ENCODE measurements at places on chromosomes 13 and 19.

- DNase-seq, result no peak
Measured at GRCh38 chr13:76768384-76768783, 117.8 kb downstream of the KCTD12 start.

- peak; percentile 94 for DNase-seq
Measured at GRCh38 chr19:12782424-12783290, 7.3 kb upstream of the HOOK2 start.

DNA sequence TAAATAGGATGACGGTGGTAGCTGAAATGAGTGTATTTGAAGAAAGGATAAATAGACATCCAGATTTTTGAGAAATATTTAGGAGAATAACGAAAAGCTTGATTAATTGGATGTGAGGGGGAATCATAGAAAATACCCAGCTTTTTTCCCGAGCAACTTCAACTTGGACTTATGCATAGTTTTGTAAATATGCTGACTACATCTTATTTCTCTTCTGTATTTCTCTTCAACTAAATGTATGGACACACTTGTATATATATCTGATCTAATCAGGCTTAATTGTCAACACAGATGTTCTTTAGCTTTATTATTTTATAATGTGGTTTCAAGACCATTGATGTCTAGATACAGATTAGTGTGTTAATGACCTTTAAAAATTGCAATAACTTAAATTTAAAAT is 685.0 kb downstream of the SLITRK1 start:
- DNase-seq, result no peak

GRCh38 chr19:28264556-28264955 is 948.4 kb downstream of the UQCRFS1 start:
- DNase-seq, result no peak

GRCh38 chr19:5440299-5440698 is 14.9 kb upstream of the ZNRF4 start:
- no peak for DNase-seq

DNA sequence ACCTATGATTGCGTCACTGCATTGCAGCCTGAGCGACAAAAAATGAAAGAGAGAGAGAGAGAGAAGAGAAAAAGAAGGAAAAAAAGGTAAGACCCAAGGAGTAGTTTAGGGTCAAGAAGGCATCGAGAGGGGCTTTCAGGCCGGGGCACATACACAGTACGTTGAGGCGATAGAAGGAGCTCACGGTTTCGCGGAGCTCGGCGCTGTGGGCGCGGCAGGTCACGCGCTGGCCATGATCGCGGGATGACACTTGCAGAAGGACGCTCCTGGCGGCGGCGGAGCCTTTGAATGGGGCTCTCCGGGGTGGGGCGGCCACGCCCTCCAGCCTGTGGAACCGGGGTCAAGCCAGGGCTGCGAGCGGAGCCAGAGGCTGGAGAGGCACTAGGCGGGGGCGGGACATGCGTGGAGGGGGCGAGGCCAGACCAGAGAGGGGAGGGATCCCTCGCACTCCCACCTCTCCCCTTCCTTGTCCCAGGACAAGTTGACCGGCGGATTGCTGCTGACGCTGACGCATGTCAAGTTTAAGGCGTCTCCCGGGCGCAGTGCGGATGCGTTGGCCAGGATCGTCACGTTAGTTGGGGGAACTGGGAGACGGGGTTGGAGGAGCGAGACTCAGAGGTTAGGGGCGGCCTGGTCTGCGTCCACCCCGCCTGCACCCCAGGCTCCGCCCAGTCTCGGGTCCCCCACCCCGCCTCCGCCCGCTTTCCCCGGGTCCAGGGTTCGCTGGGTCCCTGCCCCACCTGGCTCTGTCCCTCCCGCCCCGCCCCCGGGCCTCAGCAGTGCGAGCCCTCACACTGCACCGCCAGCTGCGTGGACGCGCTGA is 6.9 kb downstream of the NPHS1 start:
- DNase-seq, result no peak

DNA sequence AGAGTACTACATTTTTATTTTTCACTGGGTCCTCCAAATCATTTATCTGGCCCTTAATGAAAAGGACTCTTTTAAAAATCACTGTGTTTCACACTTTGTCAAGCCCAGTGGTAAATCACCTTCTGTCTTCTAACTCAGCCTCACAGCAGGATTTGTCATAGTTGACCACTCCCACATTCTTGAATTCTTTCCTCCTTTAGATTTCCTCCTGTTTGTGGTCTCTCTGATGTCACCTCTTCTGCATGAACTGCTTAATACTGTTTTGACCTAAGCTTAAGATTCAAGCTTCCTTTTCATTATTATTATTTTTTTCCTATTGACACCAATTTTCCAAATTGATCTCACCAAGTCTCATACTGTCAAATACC is 899.8 kb upstream of the MIR17HG start:
- no peak for DNase-seq

DNA sequence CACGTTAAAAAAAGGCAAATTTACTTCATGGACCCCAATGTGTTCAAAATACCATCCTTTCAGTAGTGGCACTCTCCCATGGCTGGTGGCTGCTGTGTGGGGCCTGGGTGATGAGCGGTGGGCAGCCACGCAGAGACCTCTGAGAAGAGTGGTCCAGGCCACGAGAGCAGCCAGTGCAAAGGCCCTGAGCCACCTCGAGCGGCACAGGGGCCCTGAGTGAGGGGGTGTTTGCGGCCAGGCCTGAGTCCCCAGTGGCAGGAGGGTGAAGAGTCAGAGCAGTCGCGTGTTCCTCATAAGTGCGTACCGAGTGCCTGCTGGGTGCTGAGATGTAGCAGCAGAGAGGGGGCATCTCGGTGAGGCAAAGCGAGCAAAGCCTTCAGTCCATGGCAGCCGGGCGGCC is 7.0 kb downstream of the ZNF444 start:
- DNase-seq, result no peak

- DNase-seq, result no peak
Measured at GRCh38 chr13:89375839-89376238, 1704.7 kb downstream of the SLITRK5 start.

- DNase-seq, result peak; percentile 24
Measured at GRCh38 chr13:20127562-20128458, 33.0 kb downstream of the GJA3 start.

GRCh38 chr13:46687810-46688209 is 109.2 kb downstream of the ESD start:
- DNase-seq, result peak; percentile 74

DNA sequence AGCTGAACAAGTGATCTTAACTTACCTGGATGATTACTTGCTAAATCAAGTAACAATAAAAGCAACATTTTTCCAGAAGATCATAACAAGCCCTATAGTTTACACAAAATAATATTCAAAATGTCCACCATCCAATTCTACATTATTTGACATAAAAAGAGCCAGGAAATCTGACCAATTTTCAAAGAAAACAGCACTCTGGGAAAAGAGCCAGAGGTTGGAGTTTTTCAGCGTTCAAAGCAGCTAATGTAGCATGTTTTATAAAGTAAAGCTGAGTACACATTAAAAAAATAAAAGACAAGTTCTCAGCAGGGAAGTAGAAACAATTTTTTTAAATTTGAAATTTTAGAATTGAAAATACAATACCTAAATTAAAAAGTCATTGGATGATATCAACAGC is 62.6 kb downstream of the UFM1 start:
- DNase-seq, result no peak

GRCh38 chr13:95301968-95302393 is 730 bp upstream of the ABCC4 start:
- DNase-seq, result no peak

DNA sequence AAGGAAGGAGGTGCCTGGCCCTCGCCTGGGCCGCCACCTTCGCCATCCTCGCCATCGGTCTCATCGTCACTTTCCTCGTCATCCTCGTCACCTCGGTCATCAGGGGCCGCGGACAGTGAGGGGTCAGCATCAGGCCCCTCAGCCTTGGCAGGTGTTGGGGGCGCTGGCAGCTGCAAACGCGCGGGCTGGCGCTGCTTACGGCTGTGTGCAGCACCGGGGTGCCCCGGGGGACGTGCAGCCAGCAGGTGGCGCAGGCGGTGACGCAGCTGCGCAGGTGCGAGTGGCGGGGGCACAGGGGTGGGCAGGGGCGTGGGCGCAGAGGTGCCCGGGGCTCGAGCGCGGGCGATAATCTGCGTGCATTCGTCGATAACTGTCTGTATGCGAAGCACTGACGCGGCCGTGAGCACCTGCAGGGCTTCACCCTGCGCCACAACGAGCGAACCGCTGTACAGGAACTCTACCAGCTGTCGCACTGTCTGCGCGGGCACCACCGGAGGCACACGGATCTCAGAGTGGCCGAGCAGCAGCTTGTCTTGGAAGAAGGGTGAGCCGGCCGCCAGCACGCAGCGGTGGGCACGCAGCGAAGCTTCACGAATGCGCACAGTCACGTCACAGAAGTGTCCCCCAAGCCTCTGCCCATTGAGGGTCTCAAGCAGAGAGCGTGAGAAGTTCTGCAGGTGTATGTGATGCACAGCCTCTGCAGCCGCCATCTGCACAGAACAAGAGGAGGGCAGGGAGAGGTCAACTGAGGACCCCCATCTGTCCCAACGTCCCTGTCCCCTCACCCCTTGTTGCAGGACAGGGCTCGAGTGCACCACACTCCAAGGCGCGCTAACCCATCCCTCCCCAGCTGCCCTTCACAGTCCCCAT is 2.4 kb downstream of the ZBTB45 start:
- DNase-seq, result no peak

DNA sequence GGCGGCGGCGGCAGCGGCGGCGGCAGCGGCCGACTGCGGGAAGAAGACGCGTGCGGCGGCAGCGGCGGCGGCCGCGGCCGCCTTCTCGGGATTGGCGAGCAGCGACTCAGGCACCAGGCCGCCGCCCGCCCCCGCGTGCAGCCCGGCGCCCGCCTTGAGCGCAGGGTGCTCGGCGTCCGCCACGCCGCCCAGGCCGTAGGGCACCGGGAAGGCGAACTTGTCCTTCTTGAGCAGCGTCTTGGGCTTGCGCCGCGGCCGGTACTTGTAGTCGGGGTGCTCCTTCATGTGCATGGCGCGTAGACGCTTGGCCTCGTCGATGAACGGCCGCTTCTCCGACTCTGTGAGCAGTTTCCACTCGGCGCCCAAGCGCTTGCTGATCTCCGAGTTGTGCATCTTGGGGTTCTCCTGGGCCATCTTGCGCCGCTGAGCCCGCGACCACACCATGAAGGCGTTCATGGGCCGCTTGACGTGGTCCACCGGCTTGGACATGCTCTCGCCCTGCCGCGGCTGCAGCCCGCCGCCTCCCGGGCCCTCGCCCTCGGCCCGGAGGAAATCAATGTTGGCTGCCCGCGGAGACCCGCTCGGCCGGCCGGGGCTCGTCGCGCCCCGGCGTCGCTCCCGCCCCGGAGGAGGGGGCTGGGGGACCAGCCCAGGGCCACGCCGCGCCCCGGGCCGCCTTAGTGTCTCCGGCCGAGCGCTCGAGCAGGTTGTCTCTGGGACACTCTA is 621 bp downstream of the SOX21 start:
- no peak for DNase-seq

GRCh38 chr19:2084993-2085720 is 11.0 kb downstream of the MOB3A start:
- DNase-seq, result peak; percentile 97

DNA sequence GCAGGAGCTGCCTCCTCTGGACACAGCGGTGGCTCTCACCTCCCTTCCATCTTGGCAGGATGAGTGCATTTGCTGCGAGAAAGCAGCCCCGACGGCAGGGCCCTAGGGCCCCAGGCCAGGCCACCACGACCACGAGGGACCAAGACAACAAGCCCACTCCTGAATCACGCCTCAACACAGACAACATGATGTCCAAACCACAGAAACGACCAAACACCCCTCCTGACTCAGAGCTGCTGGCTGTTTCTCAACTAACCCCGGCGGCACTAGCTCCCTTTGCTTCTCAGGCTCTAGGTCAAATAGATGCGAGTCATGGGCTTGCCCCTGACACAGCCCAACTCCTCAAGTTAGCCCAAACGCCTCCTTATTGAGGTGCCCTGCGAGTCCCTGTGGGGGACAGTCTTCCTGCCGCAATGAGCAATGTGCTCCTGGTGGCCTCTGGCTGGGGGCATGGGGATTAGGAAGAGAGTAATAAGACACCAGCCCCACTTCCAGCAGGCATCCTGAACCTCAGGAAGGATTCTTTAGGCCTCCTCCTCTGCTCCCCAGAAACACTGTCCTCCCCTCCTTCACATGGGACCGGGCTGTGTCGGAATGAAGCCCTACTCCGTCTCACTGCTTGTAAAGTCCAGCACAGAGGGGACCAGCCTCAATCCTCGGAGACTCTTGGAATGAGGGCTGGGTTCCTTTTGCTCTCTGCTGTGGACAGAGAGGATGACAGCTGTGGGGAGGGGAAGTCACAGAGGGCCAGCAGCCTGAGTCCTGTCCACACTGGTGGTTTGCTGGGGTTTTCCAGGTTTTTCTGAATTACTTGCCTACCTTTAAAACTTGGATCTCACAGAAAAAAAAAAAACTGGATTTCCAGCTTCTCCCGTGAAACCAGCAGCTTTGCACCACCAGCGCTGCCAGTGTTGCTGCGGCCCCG is 6.9 kb upstream of the ATF5 start:
- no peak for DNase-seq

DNA sequence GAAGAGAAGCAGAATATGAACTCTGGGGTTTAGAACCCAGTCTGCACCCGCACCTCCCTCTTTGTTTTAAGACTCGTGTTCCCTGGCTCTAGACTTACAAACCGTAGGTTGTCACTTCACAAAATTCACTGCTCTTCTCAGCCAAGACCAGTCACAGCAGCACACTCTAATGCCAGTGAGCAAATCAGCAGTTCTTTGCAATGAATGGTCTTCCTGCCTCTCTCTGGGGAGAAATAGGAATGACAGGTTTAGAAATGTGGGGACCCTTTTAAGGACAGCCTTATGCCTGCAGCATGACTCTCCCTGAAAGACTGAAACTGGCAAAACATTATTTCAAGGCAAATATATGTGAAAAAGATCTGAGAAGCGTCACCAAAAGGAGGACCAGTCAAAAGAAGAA is 156.9 kb downstream of the KCTD15 start:
- no peak for DNase-seq

DNA sequence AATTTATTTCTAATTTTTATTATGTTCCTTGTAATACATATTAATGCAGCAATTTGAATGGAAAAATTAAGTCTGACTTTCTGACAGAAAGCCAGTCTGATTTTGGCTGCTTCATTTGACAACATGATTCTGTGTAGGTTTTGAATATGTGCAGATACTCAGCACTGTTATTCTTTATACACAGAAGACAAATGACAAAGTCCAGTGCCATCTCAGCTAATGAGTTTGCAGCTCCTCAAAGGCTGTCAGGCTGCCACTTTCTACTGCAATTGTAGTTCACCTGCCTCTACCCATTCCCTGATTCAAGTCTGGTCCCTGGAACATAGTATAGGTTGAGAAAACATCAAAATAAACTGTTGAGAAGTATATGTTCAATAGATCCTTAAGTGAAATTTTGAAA is 2.9 kb upstream of the CHAMP1 start:
- no peak for DNase-seq

GRCh38 chr13:26853323-26853722 is 92.7 kb upstream of the GPR12 start:
- DNase-seq, result no peak

DNA sequence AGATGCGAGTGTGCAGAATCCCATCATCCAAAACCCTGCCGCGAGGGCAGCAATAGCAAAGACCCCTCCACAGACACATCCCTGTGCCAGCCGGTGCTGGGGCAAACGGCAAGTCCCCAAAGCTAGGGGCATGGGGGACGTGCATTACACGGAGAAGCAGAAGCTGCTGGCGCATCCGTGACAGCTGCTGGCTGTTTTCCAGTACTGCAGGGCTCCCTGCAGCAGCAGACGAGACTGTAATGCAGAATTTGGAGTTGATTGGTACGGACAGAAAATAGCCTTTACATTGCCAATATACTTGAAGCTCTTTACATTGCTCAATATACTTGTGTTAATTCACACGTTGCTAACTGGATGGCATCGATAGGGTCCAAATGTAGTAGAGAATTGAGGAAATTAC is 77.2 kb upstream of the TMTC4 start:
- DNase-seq, result no peak
